ENCODE measurements at places on chromosomes 5 and 9. TPM values are rescaled to one million over a fixed set of nuclear protein-coding genes. Genes with fewer than 3 reads are reported as not detected.

DNA sequence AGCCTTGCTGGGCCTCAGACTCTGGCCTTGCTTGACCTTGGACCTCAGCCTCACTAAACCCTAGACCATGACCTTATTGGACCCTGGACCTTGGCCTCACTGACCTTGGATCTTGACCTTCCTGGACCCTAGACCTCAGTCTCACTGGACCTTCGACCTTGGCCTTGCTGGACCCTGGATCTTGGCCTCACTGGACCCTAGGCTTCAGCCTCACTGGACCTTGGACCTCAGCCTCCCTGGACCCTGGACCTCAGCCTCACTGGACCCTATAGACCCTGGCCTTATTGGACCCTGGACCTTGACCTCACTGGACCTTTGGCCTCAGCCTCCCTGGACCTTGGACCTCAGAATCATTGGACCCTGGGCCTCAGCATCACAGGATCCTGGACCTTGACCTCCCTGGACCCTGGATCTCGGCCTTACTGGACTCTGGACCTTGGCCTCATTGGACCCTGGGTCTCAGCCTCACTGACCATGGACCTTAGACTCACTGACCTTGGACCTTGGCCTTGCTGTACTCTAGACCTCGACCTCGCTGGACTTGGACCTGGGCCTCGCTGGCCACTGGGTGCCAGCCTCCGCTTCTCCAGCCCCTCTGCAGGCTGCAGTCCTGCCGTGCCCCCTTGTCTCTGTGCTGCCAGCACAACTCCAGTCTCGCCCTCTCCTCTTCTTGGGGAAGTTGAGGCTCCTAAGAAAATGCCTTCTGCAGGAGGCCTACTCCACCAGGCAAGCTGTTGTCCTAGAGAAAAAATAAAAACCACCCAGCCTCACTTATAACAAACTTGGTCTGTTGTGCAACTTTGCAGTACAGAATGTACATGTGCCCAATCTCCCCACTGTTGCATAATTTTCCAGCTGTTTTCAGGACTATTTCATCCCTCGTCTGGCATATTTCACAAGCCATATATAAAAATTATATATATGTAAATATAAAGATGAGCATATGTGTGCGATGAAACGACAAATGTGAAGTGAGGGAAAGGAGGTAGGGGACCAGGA is 11.0 kb upstream of the ADAMTS2 start:
- DNase-seq, result no peak

DNA sequence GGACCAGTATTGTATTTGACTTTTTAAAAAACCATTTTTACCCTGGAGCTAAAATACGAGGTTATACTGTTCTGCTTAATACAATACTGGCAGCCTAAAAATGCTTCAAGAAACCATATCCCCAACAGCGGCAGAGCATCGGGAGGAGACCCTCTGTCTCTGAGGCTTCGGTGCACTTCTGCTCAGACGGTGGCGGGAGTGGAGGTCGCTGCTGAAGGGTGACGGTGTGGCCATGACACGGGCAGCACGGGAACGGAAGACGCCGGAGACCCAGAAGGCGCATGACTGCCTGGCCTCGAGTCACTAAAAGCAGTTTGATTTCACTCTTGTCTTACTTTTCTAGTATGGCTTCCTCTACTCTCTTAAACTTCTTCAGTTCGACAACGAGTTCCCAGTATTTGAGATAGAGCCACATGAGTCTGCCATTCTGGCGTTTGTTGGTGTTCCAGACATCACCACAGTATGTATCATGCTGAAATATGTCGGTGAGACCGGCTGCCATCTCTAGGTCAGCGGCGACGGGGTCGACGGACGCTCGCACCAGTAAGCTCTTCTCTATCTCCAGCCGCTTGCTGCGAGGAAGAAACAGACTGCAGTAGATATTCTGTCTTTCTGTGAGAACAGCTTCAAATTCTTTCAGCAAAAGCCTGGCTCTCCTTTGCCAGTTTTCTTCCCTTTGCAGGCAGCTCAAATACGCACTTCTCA is 12.8 kb downstream of the CCDC127 start:
- no peak for DNase-seq

GRCh38 chr5:51091816-51092215 is 291.4 kb upstream of the ISL1 start:
- no peak for DNase-seq

- DNase-seq, result no peak
Measured at GRCh38 chr5:68673823-68674180, 420.0 kb upstream of the SLC30A5 start.

DNA sequence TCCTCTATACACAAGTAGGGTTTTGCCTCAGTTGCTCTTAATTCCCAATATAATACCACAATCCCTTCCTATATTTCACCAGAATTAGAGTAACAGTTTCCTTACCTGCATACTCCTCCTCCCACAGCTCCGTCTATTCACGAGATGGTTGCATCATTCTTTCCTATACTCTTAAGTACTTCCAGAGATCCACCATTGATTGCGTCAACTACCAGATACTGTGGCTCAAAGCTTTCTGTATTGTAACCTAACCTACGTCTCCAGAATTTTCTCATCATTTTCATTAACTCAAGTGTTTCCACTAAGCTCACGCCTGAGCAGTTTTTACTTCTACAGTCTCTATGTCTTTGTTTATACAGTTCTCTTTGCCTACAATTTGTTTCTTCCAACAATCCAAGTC is 31.2 kb upstream of the MINAR2 start:
- no peak for DNase-seq

- DNase-seq, result no peak
Measured at GRCh38 chr9:81103597-81104471, 585.5 kb downstream of the TLE1 start.

DNA sequence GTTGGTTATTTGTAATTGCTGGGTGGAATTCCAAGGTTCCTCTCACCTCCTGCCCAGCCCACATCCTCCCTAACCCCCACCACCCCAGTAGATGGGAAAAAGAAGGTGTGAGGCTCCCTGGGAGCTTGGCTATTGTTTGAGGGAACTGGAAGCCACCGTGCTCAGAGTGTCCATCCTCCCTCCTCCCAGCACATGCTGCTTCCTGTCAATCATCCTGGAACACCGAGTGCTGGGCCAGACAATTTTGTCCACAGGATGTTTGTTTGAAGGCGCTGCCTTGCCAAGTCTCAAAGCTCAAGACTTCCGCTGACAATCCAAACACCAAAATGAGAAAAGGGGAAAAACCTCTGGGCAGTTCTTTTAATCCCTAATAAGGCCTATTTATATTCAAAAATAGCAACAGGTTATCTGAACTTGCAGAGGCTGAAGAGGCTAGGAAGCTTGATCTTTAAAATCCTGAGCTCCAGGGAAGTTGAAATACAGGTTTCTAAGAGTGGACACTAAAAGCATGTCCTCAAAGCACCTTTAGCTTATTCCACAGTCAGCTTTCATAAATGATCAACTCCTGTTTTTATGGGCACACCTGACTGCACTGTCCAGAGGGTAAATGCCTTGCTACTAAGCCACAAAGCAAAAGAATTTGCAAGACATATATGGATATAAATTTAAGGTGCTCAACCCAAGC is 286.7 kb downstream of the NFIB start:
- DNase-seq, result no peak

DNA sequence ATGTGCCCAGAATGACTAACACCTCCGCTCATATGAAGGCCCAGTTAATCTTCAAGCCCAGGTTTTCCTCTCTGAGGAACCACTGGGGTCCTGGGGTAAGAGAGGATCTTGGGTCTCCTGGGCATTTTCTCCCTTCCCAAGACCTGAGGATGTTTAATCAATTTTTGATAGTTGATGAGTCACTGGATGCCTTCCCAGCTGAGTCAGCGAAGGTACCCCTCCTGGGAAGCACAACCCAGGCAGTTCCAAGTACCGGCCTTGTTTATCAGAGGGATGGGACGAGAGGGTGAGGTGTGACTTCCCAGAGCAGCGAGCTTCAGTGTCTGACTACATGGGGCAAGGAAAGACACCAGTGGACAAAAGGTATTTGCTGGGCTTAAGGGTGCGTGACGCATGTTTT is 119.6 kb upstream of the IL12B start:
- no peak for DNase-seq

DNA sequence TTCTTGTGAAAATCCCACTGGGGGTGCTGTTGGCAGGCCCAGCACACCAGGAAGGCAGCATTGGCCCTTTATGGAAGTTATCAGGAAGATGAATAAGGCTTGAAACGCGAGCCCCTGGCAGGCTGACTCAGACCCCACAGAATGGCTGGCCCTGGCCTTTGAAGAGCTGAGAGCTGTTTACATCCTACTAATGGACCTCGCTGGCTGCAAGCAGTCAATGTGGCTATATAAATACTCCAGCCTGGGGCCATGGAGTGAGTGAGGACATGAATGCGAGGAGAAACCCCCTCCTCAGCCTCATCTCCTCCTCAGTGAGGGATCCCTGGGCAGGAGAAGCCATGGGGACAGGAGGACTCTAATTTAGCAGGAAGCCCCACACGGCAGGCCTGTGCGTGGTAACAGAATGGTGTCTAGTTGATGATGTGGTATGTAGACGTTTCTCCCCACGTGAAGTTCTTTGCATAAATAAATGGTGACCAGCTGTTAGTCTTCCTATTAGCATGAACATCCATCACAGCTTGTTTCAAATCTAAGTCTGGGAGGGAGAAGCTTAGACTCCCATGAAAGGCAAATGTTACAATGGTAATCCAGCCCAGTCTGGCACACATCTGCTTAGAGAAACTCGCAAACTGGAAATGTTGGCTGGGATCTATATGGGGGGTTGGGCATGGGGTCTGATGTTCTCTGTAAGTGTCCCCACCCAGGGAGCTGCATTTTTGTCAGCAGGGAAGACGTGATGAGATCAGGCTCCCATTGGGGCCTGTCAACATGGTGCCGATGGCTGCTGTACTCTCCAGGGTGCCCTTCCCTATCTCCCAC is 175.1 kb upstream of the PITX1 start:
- DNase-seq, result no peak

GRCh38 chr9:136847826-136848392 is 1.3 kb upstream of the PHPT1 start:
- DNase-seq, result peak; percentile 81

DNA sequence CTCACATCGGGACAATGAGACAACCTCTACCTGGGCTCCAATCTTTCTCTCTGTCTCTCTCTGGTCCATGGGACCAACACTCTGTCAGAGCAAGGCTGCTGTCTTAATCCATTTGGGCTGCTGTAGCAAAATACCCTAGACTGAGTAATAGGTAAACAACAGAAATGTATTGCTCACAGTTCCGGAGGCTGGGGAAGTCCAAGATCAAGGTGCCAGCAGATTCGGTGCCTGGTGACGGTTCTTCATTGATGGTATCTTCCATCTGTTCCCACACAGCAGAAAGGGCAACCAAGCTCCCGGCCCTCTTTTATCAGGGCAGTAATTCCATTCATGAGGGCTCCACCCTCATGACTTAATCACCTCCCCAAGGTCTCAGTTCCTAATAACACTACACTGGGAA is 61.3 kb upstream of the SPOCK1 start:
- no peak for DNase-seq

GRCh38 chr5:662751-663435 is 30.3 kb downstream of the TPPP start:
- DNase-seq, result no peak

GRCh38 chr5:67337751-67338150 is 141.2 kb upstream of the CD180 start:
- no peak for DNase-seq

DNA sequence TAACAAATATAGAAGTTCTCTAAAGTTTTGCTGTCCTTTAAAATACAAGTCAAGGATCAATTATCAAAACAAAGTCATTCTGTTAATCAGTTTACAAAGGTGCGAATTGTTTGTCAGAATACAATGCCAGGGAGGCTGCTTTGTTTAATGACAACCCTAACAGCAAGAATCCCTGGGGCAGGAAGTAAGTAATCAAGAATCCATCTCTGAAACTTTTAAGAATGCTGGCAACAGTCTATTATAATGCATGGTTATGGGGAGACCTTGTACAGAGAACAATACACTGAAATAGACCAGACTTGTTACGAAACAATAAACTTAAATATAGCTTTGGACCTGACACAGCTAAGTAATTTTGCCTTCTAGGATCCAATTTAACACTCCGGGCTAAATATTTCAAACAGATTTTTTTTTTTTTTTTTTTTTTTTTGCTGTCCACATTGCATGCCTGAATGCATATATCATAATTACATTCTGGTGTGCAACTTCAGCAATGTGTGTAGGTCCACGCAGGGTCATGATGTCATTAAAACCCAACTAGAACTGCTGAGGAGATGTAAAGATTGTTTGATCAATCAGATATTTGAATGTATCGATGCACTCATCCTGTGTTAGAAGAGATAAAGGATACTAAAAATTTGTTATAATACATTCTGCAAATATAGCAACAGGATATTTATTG is 421.3 kb downstream of the CETN3 start:
- no peak for DNase-seq

- DNase-seq, result no peak
Measured at GRCh38 chr5:2757563-2758351, 6.3 kb upstream of the IRX2 start.

DNA sequence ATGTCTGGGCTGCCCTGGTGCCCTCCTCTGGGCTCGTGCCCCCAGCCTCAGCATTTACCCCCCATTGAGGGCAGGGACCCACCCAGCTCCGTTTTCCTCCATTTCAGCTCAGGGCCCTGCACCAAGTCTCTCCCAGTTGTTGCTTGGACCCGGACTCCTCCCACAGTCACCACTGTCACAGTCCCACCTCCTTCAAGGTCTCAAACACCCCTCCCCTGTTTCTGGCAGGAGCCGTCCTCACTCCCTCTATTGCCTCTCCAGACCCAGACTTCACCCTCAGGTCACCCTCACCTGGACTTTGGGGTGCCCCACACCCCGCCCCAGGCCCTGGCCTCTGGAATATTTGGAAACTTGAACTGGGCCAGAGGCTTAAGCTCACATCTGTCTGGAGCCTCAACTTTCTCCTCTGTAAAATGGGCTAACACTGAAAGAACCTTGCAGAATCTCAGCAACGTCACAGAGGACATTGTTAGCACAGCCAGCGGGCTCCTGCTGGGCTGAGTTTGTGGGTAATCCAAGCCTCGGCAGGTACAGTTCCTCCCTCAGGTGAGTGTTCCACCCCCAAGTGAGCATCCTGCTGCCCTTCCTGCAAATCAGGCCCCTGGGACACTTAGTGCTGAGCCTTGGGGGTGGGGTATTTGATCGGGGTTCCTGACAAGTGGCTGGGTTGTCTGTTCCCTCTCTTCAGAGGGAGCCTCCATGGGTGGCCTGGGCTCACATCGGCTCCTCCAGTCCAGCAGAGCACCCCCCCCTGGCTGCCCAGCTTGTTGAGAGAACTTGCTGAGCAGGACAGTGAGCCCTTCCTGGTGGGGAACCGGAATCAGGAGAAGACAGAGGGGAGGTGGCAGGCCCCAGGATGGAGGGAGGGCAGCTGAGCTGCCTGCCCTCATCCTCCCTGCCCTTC is 130.1 kb downstream of the C9orf50 start:
- no peak for DNase-seq

GRCh38 chr5:150394912-150395687 is 17.6 kb downstream of the CD74 start:
- DNase-seq, result peak; percentile 38

GRCh38 chr9:89597711-89598362 is 7.0 kb upstream of the GADD45G start:
- no peak for DNase-seq

PCDHA8 gene
- total RNA-seq, result not detected

ANKRD33B gene
- 4.3 TPM for total RNA-seq

GCNT4 gene
- total RNA-seq, result 0.52 TPM

CATSPER3 gene
- 0.79 TPM for total RNA-seq

BRINP1 gene
- not detected for total RNA-seq

FGF1 gene
- total RNA-seq, result not detected

WNT8A gene
- total RNA-seq, result not detected

SHOC1 gene
- total RNA-seq, result not detected

NTNG2 gene
- 32.6 TPM for total RNA-seq

All from natural killer cell (primary cell).